HEK293T (cell line): ENCODE measurements at places on chromosomes 11 and 22.

GRCh38 chr11:109619498-109619897, 197.5 kb downstream of the C11orf87 start:
- no peak for DNase-seq

GRCh38 chr22:45515676-45516075, 13.0 kb downstream of the FBLN1 start:
- DNase-seq, result no peak

- DNase-seq, result no peak
These were observed 578.5 kb downstream of the BUD13 start for GRCh38 chr11:116194156-116194904.

DNA sequence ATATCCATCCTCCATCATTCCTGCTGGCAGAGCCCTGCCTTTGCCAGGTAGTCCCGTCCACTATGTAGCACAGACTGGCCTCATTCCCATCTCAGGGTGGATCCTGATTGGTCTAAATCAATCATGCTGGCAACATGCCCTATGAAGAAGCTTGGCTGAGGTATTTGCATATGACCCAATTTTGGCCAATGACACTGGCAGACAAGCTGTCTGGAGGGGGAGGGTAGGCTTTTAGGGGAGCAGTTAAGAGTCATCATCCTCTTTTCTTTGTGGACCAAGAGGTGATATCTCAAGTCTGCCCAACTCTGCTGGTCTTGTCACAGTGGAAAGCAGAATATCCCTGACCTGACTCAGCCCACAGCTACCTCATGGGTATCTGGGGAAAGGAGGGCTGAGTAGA, 5.1 kb downstream of the CCDC89 start:
- DNase-seq, result no peak

- peak; percentile 60 for DNase-seq
These were observed 15.5 kb downstream of the APOL3 start for GRCh38 chr22:36144886-36145541.

- DNase-seq, result no peak
These were observed 41.8 kb downstream of the GDPD4 start for GRCh38 chr11:77259641-77260040.

DNA sequence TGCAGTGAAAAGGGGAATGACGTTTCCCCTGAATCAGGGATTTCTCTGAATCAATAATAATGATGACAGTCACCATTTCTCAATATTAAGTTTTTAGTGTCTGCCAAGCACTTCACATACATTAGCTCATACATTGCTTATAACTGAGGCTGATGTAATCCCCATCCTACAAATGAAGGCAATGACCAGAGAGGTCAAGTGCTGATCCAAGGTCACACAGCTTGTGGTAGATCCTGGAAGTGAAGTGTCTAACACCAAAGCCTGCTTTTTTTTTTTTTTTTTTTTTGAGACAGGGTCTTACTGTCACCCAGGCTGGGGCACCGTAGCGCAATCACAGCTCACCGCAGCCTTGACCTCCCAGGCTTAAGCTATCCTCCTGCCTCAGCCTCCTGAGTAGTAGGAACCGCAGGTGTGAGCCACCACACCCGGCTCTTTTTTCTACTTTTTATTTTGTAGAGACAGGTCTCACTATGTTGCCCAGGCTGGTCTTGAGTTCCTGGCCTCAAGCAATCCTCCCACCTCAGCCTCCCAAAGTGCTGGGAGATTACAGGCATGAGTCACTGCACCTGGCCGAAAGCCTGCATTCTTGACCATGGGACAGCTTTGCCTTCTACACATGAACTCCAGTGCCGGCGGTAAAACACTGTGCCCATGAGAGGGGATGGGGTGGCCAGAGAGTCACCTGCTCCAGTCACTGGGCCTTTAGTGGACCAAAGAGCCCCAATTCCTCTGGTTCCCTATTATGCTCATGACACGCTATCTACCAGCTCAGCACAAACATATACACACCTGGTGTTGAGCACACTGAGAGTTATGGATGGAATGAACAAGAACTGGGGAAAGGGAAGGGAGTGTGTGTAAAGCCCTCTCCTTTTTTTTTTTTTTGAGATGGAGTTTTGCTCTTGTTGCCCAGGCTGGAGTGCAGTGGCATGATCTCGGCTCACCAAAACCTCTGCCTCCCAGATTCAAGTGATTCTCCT, 17.4 kb downstream of the ARHGAP1 start:
- DNase-seq, result no peak
